Stimulated activated CD8-positive, alpha-beta memory T cell treated with anti-CD3 and anti-CD28 coated beads, Interleukin-7, amount 100 ng/mL, for 48 hours (primary cell): ENCODE measurements at places on chromosomes 3 and 15.

DNA sequence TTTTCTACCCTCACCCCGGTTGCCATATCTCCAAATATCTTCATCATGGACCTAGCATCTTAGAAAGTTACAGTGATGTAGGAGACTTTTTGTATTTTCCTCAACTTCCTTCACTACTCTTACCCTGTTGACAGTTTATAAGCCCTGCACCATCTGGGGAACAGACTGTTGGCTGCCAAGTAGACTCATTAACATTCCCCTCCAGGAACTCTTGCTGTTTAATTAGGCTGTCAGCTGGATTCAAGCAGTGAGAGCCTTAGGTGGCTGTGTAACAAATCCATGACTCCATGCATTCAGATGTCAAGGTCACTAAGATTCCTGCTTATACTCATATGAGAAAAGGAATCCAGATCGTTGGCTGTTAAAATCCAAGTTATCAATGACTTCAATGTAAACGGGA is 198.3 kb downstream of the NAALADL2 start:
- no peak for DNase-seq

DNA sequence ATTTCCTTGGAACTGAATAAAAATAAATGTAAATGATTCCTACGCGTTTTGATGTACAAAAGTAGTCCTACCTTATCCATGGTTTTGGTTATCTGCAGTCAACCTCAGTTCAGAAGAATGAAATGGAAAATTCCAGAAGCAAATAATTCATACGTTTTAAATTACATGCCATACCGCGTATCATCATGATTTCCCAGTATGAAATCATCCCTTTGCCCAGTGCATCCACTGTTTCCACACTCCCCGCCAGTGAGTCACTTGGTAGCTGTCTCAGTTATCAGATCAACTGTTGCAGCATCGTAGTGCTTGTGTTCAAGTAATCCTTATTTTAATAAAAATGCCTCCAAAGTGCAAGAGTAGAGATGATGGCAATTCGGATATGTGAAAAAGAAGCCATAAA is 9.1 kb upstream of the MFSD1 start:
- no peak for DNase-seq

DNA sequence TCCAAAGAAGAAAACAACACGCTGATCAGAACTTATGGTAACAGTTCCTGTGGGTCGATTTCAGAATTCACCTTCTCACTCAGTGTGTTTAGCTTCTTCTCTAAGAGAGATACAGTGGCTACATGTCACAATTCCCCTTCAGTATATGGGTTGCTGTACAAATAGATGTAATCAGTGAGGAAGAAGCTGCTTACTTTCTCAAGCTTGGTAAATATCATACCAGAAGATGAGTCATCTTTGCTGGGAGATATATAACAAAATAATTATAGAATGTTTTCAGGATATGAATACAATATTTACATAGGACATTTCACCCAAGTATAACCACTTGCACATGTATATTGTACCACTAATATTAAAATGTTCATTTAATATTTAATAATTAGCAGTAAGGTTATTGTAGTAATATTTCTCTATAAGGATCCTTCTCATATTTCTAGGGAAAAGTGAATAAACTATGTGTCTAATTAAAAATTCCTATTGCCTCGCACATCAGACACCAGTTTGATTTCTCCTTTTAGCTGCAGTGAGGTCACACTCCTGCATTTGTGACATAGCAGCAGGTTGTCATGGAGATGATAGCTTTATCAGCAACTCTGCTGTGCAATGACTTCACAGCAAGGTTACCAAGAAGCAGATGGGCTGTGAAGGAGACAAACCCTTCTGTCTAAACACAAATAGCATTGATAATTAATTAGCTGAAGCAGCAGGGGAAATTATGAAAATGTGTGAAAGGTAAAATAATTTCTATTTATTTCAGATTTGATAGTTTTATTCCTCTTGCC is 211.4 kb downstream of the TUSC7 start:
- DNase-seq, result no peak

- DNase-seq, result no peak
Observed at GRCh38 chr3:78670746-78671145, 1097.1 kb downstream of the ROBO1 start.

- DNase-seq, result no peak
Observed at GRCh38 chr3:196735751-196736150, 3.9 kb upstream of the PAK2 start.

DNA sequence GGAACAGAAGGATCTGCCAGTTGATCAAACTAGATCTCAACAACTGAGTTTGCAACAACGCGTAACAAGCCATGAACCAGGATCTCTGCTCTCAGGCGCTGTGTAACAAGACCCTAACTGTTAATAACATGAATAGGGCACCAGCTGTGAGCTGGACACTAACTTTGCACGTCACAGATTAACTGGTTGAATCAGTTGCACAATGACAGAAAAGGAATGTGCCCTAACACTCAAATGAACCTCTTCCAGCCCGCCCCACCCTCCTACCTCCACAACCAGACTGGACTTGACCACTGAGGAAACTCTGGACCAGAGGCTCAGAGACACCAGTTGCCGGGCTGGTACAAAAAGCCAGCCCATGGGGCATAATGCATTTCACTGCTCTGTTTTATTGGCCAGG is 34.3 kb downstream of the MCF2L2 start:
- DNase-seq, result no peak

DNA sequence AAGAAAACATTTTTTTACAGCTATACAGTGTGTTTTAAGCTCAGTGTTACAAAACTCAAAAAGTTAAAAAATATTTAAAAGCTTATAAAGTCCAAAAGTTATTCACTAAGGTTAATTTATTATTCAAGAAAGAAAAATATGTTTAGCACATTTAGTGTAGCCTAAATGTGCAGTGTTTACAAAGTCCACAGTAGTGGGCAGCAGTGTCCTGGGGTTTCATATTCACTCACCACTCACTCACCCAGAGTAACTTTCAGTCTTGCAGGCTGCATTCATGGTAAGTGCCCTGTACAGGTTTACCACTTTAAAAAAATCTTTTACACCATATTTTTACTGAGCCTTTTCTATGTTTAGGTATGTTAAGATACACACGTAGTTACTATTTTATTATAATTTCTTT is 300.2 kb upstream of the TRIM42 start:
- no peak for DNase-seq

GRCh38 chr3:16168211-16168610 is 6.3 kb upstream of the GALNT15 start:
- no peak for DNase-seq

DNA sequence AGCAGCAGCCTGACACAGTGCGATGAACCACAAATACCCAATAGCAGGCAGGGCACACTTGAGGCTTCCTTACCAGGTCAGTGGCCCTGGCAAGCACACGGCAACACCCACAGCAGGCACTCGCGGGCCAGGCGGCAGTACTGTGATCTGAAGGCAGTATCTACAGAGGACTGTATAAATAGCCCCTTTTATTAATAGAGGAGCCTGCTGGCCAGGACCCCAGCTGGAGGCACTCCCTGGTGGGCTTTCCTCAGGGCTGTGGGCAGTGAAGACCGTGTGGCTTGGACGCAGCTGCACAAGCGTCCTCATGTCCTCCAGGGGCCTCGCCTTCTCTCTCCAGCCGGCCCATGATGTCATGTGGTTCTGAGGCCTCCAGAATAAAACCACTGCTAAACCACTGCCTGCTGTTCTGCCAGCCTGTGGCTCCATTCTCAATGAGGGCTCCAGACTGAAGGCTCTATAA is 44.1 kb downstream of the LRIG1 start:
- no peak for DNase-seq

DNA sequence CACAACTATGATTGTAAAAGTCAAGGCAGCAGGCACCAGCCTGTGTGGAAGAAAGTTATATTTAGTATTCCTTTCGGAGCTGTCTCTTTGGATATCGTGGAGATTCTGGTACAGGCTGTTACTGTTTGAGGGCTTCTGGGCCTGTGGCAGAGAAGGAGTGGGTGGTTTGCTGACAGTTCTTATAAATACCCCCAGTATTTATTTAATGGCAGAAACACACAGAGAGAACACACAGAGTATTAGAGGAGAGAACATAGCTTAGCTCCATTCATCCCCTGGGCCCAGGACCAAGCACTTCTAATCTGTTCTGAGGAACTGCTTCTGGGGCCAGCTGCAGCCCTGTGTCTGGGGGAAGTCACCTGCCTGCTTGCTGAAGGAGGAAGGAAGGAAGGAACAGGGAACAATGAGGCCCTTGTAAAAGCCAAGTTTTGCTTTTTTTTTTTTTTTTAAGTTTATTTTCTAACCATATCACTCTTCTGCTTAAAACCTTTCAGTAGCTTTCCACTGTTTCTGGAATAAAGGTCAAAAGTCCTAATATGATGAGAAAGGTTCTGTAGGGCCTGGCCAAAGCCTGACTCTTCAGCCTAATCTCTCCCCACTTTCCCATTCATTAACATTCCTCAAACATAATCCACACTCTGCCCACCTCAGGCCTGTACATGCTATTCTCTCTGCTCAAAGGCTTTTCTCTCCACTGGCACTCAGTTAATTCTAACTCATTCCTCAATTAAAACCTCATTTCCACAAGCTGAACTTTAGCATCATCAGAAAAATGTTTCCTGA is 11.8 kb upstream of the PP2D1 start:
- no peak for DNase-seq

DNA sequence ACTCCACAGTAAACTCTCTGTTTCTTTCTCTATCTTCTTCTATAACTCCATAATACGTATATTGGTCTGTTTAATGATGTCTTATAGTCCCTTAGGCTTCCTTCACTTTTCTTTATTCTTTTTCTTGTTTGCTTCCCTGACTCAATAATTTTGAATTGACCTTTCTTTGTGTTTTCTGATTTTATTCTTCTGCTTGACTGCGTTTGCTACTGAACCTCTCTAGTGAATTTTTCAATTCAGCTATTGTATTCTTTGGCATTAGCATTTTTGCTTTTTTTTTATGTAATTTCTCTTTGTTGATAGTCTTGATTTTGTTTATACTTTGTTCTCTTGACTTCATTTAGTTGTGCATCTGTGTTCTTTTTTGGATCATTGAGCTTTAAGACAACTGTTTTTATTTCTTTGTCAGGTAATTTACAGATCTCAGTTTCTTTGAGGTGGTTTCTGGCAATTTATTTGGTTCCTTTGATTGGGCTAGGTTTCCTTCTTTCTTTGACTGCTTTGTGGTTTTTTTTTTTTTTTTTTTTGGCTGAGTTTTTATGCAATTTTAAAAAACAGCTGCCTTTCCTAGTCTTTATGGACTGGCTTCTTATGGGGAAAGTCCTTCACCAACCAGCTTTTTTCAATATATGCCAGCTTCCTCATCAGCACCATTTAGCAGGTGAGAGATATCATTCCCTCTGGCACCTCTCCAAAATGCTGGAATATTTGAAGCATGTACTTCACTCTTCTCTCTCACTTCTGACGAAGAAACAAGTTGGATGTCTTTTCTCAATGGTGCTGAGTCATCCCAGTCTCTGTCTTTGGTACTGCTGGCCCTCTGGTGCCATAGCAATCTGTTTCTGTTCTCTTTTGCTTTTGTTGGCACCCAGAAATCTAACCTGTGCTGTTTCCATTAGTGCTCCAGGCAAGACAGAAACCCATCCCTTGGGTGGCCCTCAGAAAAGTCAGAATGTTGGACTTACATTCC is 17.6 kb downstream of the RSRC1 start:
- no peak for DNase-seq

DNA sequence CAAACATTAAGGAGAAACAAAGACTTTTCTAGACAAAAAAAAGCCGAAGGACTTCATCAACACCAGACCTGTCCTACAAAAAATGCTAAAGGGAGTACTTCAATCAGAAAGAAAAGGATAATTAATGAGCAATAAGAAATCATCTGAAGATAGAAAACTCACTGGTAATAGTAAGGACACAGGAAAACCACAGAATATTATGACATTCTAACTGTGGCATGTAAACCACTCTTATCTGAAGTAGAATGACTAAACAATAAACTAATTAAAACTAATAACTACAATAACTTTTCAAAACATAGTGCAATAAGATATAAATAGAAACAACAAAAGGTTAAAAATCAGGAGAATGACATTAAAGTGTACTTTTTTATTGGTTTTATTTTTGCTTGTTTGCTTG is 584.5 kb upstream of the CCDC54 start:
- DNase-seq, result no peak

- no peak for DNase-seq
Observed at GRCh38 chr3:6281662-6282061, 579.3 kb upstream of the GRM7 start.

- no peak for DNase-seq
Observed at GRCh38 chr3:161137260-161137659, 32.1 kb upstream of the B3GALNT1 start.

DNA sequence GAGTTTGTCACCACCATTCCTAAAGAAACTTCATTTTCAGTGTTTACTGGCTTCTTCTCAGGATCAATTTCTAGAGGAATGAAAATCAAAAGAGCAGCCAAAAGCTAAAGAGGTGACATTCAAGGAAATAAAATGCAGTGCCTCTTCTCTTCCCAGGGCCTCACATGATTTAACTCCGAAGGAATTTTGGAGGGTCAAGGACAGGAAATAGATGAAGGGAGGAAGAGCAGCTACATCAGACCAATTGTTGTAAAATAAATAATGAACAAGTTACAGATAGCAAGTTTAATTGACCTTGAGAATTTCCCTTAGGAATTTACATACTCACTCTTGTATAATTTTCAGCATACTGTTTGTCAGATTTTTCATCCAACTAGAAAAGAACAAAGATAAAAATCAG is 78.1 kb downstream of the LRRFIP2 start:
- DNase-seq, result no peak

- DNase-seq, result no peak
Observed at GRCh38 chr3:157786618-157787017, 283.4 kb upstream of the VEPH1 start.
